ENCODE measurements at places on chromosomes 3 and 15.

- no peak for DNase-seq
Measured at GRCh38 chr3:112407214-112407887, 74.4 kb downstream of the CD200 start.

- no peak for DNase-seq
Measured at GRCh38 chr3:145903472-145904013, 257.4 kb downstream of the PLOD2 start.

- DNase-seq, result no peak
Measured at GRCh38 chr3:9976721-9977709, 9.6 kb downstream of the EMC3 start.

- DNase-seq, result no peak
Measured at GRCh38 chr15:81295486-81296121, 28.3 kb downstream of the STARD5 start.

- DNase-seq, result no peak
Measured at GRCh38 chr3:13954741-13955483, 75.0 kb upstream of the WNT7A start.

- DNase-seq, result no peak
Measured at GRCh38 chr3:1979961-1980615, 118.6 kb upstream of the CNTN4 start.

GRCh38 chr15:38479756-38480155 is 25.8 kb downstream of the FAM98B start:
- no peak for DNase-seq

GRCh38 chr15:80202641-80203360 is 49.2 kb downstream of the CTXND1 start:
- DNase-seq, result no peak

- no peak for DNase-seq
Measured at GRCh38 chr3:45974686-45975085, 20.9 kb downstream of the FYCO1 start.

DNA sequence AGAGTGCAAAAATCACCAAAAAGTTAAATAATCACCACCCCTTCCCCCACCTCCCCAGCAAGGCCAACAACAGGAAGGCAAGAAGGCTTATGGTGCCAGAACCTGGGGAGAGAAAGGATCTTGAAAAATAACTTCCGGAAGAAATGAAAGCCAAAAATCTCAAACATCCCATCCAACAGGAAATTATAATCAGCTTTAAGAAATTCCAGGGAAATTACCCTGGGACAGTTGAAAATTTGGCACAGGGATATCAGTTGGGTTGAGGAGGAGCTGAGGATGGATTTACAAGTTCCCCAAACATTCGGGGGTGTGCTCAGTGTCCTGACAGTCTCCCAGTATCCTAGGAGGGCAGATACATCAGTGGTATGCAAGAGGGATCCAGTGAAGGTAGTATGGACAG is 82.7 kb downstream of the POLR2M start:
- no peak for DNase-seq

DNA sequence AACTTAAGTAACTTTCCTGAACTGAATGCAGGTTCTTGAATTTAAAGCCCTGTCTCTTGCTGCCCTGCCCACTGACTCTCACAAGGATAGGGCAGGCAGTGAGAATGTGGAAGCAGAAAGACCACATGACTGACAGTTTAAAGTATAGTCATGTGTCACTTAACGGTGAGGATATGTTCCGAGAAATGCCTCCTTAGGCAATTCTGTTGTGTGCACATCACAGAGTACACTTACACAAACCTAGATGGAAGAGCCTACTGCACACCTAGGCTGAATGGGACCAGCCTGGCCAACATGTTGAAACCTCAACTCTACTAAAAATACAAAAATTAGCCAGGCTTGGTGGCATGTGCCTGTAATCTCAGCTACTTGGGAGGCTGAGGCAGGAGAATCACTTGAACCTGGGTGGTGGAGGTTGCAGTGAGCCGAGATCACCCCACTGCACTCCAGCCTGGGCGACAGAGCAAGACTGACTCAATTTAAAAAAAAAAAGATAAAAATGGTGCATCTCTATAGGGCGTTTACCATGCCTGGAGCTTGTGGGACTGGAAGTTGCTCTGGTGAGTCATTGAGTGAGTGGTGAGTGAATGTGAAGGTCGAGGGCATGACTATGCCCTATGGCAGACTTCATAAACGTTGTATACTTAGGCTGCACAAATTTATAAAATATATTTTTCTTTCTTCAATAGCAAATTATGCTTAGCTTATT is 18.9 kb upstream of the COPG1 start:
- no peak for DNase-seq

DNA sequence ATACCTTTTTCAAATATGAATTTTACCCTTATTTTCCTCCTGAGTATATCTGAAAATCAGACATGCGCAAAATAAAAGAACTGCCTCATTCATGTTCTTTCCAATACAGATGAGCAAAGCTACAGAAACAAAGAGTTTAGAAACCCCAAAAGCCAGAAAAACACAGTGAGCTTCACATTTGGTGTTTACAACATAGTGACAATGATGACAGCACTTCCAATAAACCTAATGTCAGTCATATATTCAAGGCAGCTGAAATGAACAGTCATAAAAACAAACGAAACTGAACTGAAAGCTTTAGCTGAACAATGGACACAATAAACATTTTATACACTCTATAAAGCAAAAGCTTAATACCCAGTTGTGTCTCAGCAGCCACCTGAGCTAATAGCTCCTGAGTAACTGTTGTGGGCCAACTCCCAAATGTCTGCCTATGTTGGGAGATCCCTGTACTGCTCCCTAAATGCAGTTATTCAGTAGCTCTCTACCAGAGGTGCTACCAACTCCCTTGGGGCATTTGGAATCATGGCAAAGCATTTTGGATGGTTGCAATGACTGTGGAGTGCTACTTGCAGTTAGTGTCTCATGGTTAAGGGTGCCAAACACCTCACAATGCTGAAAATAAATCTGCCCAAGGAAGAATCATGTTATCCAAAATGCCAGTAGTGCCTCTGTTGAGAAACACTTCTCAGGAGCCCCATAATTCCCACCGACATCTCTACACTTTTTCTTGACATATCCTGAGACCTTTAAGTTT is 131.5 kb downstream of the TGFBR2 start:
- no peak for DNase-seq

GRCh38 chr3:196079682-196080081 is 2.2 kb downstream of the TFRC start:
- no peak for DNase-seq

GRCh38 chr3:23395115-23395514 is 192.0 kb downstream of the UBE2E2 start:
- DNase-seq, result no peak

GRCh38 chr3:48984663-48985062 is 5.4 kb upstream of the P4HTM start:
- DNase-seq, result no peak

DNA sequence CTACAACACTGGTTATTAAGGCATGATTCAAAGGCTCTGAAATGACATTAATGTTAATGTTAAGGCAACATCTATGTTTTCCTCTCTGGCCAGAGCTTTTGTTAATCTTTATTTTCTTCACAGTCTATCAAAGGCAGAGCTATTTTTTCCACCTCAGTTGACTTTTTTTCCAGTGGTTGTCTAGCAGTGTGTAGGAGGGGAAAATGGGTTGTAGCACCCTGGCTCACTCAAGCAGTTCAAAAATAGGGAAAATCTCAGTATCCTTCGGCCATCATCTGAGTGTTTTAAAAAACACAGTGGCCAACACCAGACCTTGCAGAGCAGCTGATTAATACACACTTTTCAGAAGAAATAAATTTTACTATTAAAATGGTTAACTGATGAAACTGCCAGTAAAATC is 21.4 kb downstream of the CBLB start:
- no peak for DNase-seq

- DNase-seq, result no peak
Measured at GRCh38 chr15:92997821-92998220, 91.2 kb downstream of the RGMA start.

- no peak for DNase-seq
Measured at GRCh38 chr3:165193366-165194254, 2.6 kb downstream of the SLITRK3 start.

GRCh38 chr3:176755552-176755951 is 441.7 kb downstream of the TBL1XR1 start:
- no peak for DNase-seq

GRCh38 chr3:192825657-192826200 is 91.9 kb downstream of the MB21D2 start:
- no peak for DNase-seq

DNA sequence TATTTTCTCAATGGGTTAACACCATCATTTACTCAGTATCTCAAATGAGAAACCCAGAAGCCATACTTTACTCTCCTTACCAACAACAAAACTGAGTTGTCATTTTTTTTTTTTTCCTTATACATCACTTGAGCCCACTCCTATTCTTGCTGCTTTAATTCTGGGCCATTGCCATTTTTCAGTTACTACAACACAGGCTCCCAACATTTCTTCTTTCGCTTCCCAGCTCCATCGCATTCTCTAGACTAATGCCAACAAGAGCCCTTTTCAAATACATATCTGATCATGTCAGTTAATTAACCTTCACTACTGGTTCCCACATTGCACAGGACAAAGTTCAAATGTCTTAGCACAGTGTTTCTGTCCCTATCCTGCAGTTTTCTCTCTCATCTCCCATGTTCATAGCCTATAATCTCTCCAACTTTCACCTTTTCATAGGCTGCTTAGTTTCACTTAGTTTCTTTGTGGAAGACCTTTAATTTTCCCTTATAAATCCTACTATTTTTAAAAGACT is 22.5 kb upstream of the ANXA2 start:
- no peak for DNase-seq

GRCh38 chr15:91886878-91887277 is 33.4 kb downstream of the SLCO3A1 start:
- no peak for DNase-seq

GRCh38 chr3:151909681-151910405 is 36.4 kb downstream of the SUCNR1 start:
- DNase-seq, result no peak

- DNase-seq, result no peak
Measured at GRCh38 chr3:14617508-14618023, 34.0 kb upstream of the CCDC174 start.
